Stimulated activated CD4-positive, alpha-beta T cell treated with anti-CD3 and anti-CD28 coated beads, Interleukin-4, amount 100 ng/mL, for 1 hour (primary cell): ENCODE measurements at places on chromosomes 3 and 15.

DNA sequence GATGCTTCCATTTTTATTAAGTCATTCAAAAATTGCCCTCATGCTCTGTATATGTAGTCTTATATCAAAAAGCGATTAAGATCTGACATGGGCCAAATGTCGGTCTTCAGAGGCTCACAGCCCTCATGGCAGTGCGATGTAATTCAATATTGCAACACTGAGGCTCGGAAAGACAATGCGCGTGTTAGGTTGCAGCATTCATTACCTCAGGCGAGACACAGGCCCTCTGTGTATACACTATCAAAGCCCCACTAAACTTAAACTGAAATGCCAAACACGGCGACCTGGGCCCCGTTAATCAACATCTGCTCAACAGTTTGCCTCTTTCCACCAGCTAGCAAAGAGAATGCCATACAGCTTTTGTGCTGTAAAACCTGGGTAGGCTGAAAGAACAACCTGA, 413.4 kb downstream of the ERC2 start:
- DNase-seq, result no peak

DNA sequence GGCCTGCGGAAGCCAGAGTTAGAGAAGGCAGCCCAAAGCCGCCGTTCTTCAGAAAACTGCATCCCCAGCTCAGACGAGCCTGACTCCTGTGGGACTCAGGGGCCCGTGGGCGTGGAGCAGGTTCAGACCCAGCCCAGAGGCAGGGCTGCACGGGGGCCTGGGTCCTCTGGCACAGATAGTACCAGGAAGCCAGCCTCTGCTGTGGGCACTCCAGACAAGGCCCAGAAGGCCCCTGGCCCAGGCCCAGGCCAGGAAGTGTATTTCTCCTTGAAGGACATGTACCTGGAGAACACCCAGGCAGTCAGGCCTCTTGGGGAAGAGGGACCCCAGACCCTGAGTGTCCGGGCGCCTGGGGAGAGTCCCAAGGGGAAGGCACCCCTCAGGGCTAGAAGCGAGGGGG, 23.1 kb downstream of the ALPK3 start:
- no peak for DNase-seq

DNA sequence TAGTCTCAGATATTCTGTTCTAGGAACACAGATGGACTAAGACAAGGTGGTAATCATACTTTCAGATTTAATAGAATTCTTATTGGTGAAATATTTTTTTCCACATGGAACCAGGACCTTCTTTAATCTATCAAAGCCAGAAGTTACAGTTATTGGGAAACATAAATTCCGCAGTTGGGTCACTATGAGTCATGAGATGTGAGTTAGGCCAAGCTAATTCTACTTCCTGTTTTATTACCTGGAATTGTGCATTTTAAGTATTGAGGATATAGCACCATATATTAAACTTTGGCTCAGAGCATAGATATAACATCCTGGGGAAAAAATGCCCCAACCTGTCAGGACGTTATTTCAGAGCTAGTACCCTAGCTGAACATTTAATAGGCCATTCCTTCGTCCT, 96.4 kb upstream of the P3H2 start:
- DNase-seq, result no peak

DNA sequence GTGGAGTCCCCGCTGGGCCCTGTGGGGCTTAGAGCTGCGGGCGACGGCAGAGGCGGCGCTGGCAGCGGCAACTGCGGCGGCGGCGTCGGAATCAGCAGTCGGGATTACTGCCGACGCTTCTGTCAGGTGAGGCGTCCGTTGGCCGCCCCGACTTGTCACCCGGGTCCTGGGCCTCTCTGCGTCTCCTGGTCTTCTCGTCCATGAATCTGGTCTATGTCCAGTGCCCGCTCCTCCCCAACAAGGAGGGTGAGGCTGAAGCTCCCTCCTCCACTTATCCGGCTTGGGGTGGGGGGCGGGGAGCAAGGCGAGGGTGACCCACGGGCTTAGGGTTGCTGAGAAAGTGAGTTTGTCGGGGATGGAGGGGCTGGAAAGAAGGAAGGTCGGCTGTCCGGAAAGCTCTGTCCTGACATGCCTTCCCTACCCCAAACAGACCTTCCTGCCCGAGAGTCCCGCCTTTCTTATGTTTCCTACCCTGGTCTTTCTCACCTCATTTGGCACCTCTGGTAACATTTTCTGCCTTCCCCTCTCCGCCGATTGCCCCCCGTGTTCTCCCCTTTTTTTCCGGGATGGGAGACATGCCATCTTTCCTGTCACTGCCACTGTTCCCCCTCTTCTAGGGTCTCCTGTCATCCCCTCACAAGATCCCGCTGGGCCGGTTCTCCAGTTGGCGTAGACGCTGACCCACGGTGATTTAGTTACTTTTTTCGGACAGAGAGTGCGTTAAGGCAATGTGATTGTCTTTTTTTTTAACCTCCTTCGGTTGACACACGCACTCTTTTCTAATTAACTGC, 520 bp downstream of the ZNF654 start:
- no peak for DNase-seq

GRCh38 chr3:36558961-36559360, 178.7 kb downstream of the STAC start:
- no peak for DNase-seq

DNA sequence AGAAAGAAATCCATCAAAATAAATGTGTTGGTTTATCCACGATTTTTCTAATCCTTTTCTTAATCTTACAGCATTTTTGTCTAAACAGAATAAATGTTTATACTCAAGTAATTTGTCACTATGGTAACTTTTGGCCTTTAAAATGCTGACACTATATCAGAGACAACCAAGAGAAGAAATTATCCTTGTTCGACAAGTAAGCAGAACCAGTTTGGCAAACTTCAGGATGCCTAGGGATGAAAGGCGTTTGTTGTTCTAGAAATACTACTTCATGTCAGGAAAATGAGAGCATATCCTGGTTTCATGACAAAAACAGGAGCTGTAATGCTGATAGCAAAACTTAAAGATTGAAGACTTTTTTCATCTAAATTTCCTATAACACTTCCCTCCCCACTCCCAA, 308.0 kb upstream of the ATP11B start:
- DNase-seq, result no peak

- DNase-seq, result no peak
Observed at GRCh38 chr15:96701443-96701842, 370.9 kb downstream of the NR2F2 start.

- DNase-seq, result no peak
Observed at GRCh38 chr3:178971614-178972013, 100.0 kb downstream of the ZMAT3 start.

- no peak for DNase-seq
Observed at GRCh38 chr3:126927401-126927750, 55.5 kb upstream of the PLXNA1 start.

GRCh38 chr3:50173685-50174516, 17.5 kb upstream of the GNAT1 start:
- no peak for DNase-seq

DNA sequence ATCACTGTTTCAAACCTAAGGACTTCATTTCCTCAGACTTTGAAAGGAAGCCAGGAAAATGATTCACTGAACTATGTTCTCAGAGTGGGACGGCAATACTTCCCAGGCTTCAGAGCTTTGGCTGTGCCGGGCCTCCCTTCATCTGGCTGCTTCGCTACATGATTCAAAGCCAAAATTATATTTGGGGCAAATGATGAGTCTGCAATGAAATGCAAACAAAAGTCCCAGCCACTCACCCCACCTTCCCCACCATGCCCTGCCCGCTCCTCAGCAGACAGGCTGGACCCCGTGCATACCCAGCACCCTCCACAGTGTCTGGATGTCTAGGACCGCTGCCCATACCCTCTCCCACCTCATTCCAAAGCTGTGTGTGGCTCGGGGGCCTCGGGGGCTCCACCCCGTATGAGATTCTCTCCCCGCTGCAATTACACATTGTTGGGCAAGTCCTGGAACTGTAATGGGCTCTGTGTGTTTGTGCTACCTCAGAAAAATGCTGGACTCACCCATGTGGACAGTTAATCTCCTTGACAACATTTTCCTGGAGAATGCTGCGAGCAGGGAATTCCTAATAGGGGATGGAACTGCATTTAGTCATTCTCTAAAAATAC, 32.2 kb downstream of the ATP10A start:
- DNase-seq, result no peak

DNA sequence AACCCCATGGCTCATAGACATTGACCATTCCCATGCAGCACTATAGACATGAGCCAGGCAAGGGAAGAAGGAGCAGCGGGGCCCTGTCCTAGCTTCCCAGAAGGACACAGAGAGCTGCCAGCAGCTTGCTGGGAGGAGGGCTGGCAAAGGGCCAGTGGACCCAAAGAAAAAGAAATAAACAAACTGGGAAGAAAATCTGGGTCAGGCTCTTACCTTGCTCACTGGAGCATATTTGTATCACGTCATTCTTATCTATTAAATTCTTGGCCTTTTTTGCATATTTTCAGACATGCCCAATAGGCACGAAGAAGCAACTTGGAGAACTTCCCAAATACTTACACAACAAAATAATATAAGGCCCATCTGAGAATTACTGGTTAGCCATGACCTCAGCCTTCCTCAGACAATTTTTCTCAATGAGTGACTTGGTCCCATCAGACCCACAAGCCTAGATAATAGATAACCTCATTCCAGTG, 28.4 kb downstream of the RASGRP1 start:
- DNase-seq, result no peak

- no peak for DNase-seq
Observed at GRCh38 chr15:75449585-75450306, 1.7 kb downstream of the SIN3A start.

GRCh38 chr3:79881431-79881830, 113.6 kb upstream of the ROBO1 start:
- DNase-seq, result no peak

GRCh38 chr3:171566803-171567422, 106.7 kb upstream of the TNIK start:
- DNase-seq, result no peak
